T-helper 2 cell treated with Interferon-gamma antibody and Interleukin-4, amounts not matched to agents 5 μg/mL and 100 μg/mL, for 36 hours (primary cell): ENCODE measurements at places on chromosomes 3 and 15.

DNA sequence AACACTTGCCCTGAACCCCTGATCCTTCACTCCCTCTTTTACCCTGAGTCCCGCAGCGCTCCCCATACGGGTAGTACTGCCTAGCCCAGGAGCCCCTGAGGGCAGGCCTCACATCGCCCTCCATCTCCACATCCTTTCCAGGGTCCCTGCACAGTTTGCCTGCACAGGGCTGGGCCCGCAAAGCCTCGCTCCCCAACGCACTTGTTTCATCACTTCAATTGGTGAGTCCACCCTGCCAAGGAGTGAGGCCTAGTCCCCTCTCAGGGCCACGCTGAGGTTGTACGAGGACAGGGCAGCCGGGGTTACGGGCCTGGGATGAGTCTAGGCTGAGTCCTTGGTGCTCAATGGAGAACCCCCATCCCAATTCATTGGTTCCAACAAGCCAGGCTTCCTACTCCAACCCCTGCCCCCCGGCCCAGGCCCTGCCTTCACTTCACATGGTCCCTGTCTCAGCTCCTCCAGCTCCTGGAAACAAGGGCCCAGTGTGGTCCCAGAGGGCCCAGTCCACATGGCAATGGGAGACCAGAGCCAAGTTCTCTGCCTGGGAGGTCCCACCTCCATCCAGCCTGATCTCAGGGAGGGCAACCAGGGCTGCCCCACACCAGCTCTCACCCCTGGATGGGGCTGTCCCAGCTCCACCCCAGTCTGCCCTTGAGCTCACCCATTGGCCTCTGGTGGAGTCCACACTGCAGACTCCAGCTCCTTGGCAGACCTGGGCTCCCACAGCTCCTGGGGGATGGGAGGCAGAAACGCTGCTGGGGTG is 12.4 kb upstream of the CLK3 start:
- no peak for DNase-seq

- no peak for DNase-seq
These were observed 9.5 kb downstream of the ACAD11 start for GRCh38 chr3:132650153-132650552.

- DNase-seq = peak; percentile 2
These were observed 52.5 kb upstream of the CORO2B start for GRCh38 chr15:68526269-68526668.

GRCh38 chr3:7332696-7333095 is 471.8 kb downstream of the GRM7 start:
- no peak for DNase-seq

- no peak for DNase-seq
These were observed 308.5 kb upstream of the RASGRP1 start for GRCh38 chr15:38873158-38873557.

GRCh38 chr3:190514413-190515153 is 698 bp downstream of the IL1RAP start:
- peak; percentile 44 for DNase-seq

GRCh38 chr3:41863024-41863423 is 98.9 kb downstream of the ULK4 start:
- no peak for DNase-seq

DNA sequence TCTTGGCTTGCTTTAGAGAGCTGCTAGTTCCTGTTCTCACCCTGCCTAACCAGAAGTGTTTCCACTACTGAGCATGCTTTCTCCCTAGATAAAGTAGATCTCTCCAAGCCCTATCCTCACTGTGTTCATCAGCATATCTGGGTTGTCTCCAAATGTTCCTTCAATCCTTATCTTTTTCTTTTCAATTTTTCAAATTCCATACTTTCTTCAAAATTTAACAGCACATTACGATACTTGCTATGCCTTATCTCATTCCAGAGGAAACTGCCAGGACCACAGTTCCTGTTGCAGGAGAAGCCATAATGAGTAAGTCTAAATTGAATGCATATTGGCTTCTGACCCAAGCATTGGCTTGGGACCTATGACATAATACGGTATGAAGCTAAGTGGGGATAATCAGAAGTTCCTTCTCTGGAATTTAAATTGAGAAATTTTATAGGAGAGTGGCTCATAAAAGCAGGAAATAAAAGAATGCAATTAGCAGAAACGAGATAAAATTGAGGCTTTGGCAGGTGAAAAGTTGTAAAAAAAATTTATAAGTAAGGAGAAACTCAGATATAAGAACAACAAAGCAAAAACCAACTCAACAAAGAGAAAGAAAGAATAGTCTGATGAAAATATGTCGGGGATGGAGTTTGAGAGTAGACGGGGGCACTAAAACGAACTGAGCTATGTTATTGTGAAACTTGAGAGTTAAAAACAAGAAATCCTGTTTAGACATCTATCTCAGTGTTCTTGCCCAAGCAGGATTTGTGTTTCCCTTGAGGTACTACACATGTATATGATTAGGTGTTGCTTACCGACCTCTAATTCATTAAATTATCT is 631.7 kb upstream of the CCDC54 start:
- no peak for DNase-seq

DNA sequence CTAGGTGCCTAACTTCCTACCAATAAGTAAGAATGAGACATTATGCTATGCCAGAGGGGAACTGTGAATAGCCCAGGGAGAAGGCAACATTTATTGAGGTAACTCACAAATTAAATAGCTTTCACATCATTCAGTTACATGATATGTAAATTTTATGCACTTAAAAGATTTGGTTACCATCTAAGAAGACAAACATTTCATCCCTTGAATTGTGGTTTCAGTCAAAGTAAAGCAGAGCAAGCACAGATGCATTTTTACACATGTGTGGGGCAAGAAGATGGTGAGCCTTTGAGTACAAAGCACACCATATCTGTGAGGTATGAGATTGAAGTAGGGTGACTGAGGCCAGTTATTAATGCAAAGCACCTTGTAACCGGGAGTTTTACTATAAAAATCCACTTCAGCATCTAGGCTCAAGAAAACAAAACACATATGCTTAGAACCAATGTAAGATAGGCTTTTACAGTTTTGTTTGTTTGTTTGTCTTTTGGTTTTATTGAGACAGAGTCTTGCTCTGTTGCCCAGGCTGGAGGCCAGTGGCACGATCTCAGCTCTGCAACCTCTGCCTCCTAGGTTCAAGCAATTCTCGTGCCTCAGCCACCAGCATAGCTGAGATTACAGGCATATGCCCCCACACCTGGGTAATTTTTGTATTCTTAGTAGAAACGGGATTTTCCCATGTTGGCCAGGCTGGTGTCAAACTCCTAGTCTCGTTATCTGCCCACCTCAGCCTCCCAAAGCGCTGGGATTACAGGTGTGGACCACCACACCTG is 3.5 kb downstream of the PLSCR2 start:
- DNase-seq = no peak
